Muscle of arm (tissue), 14 donors: ENCODE measurements at places on chromosomes 2 and 18. TPM values are rescaled to one million over a fixed set of nuclear protein-coding genes. Genes with fewer than 3 reads are reported as not detected.

DNA sequence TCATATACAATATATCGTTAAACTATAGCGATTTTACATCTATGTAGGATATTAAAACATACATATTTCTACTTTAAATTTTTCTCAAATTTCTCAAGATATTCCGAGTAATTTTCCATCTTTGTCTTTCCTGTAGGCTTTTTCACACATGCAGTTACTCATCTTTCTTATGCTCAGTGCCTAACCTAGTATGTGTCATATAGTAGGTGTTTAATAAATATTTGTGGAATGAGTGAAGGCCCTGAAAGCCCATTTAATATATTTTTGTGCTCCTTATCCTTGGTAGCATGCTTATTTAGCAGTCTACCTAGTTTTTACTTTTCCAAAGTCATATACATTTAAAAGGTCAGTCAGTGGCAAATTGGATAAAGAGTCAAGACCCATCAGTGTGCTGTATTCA, 67.3 kb downstream of the ITGB6 start:
- no peak for DNase-seq

CDH7 gene
- polyA plus RNA-seq, result 0.74 TPM

- DNase-seq, result no peak
Measured at GRCh38 chr18:73793386-73793785, 354.2 kb downstream of the FBXO15 start.

GRCh38 chr2:72864500-72864899, 22.7 kb upstream of the SPR start:
- DNase-seq, result no peak

GRCh38 chr2:188028739-188029138, 262.9 kb upstream of the GULP1 start:
- DNase-seq, result no peak

DNA sequence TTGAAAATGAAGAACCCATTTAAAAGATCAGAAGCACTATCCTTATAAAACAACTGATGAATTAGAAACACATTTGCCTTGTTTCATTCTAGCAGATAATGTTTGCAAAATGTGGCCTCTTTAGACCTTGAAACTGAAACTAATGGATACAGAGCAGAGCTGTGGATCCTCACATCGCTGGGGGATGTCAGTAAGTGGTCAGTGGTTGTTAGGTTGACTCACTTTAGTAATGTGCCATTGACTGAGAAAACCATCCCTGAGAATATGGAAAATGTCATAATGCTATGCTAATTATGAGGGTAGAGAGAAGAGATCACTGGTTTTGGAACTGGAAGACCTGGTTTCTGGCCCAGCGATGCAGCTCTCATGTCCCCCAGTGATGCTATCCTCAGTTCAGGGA, 176.7 kb downstream of the MYO1B start:
- DNase-seq, result no peak

DNA sequence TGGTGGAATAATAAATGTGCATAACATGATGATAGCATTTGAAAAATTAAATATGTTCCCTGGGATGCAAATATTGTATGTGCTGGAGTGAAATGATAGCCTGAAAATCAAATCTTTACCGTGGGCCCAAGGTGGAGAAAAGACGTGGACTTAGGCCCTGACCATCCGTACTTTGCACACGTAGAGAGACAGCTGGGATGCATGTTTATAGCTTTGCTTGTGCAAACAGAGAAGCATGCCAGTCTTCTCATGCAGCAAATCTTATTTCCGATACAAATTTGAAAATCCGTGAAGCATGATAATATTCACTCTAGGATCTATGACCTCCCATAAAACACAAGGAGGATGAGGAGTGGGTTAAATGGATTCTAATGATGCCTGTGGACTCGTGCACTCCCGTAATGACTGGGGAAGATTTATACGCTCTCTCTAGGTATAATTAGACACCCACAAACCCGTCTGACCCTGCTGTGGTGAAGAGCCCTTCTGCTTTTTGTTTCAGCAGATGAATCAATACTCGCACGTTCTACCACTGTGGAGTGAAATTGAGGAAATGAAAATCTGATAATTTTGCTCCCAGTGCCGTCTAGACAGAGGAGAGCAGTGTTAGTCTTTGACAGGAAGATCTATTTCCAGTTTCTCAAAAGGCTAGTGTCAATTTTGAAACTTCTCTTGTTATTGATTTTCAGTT, 810.3 kb upstream of the SALL3 start:
- DNase-seq, result no peak

DNA sequence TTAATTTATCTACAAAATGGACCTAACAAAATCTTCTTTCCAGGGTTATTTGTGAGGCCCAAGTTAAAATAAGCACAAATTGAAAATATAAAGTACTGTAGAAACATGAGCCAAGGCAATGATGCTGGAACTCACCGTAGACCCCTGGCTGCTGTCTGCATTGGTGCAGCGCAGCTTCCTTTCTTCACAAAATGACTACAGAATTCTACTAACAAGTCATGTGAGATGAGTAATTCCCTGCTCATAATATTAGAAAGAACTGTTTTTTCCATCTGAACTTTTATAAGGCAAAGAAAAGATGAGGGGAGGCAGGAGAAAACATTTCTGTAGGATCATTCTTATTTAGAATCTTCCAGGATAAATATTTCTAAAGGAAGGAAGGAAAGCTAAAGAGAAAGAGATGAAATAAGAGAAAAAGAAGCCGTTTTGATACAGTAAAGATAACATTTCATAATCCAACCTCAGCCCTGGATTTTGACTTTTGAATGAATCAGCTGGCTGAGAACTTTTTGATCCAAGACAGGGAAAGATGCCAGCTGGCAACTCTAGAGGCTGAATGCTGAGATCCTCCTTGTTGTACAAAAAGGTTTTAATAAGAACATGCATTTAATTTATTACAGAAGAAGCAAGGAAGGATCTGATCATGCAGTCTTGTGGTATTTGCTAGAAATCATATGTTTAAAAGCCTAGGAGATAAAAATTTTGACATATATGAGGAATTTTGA, 183.9 kb upstream of the KLHL14 start:
- peak; percentile 46 for DNase-seq

GRCh38 chr2:10915731-10916276, 4.1 kb downstream of the KCNF1 start:
- DNase-seq, result no peak

- no peak for DNase-seq
Measured at GRCh38 chr2:24822049-24822706, 29.0 kb downstream of the CENPO start.

- no peak for DNase-seq
Measured at GRCh38 chr2:215874418-215874817, 138.9 kb downstream of the MREG start.

IL36RN gene
- not detected for polyA plus RNA-seq

GRCh38 chr2:74186038-74186437, 7.4 kb upstream of the MOB1A start:
- no peak for DNase-seq

DNA sequence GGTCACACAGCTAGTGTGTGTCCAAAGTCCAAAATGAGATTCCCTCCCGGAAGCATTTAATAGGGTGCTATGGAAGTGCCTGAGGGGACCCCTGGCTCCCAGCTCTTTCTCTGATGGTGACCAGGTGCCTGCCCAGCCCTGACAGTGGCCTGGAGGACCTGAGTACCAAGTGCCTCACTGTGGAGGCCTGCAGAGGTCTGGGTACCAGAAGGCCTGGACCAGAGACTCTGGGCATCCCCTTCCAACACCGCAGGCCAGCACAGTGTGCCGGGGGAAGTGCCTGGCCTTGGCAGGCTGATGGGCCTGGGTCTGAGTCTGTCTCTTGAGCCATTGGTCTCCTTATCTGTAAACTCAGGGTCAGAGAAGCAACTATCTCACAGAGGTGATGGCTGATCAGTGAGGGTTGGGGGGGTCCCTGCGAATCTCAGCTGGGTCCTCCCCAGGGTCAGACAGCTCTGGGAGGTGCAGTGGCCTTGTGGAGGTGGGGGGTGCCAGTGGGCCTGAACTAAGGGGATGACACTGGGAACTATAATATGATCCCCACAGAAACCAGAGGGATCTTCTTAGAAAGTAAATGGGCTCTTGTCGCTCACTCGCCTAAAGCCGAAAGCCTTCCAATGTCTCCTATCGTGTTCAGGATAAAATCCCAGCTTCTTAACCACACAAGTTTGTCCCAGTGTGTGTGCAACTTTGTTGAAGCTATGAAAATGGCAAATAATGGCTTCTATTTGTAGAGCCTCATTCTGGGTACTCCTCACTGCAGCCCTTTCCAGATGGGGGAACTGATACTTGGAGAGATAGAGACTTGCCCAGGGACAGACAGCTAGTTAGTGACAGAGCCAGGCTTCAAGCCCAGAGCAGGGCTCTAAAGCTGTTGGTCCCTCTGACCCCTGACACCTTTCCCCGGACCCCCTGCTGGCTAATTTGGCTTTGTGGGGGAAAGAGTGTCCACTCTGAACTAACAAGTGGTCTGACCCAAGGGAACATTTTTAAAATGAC, 225.1 kb downstream of the TFCP2L1 start:
- no peak for DNase-seq

GRCh38 chr2:43749583-43749982, 24.3 kb upstream of the DYNC2LI1 start:
- no peak for DNase-seq

HOXD12 gene
- not detected for polyA plus RNA-seq

FOXD4L1 gene
- polyA plus RNA-seq, result 3.4 TPM

GRCh38 chr2:122500316-122501105, 745.1 kb downstream of the TSN start:
- DNase-seq, result no peak

DNA sequence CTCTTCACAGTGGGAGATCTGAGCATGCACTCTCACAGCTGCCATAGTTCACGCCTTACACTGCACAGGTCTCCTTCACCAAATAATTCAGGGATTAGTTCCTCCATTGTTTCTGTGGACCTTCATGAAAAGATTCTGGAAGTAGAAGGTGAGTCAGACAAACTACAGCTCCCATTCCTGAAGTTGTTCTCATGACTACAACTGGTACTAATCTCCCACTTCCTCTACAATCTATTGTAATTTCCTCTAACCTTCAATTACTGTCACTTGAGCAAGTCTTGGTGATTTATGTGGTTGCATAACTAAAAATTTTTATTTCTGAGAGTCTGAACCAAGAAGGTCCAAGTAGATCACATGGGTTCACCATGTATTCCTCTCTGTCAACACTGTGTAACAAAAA, 128.7 kb downstream of the XIRP2 start:
- no peak for DNase-seq

GALNT3 gene
- polyA plus RNA-seq, result 0.94 TPM

DNA sequence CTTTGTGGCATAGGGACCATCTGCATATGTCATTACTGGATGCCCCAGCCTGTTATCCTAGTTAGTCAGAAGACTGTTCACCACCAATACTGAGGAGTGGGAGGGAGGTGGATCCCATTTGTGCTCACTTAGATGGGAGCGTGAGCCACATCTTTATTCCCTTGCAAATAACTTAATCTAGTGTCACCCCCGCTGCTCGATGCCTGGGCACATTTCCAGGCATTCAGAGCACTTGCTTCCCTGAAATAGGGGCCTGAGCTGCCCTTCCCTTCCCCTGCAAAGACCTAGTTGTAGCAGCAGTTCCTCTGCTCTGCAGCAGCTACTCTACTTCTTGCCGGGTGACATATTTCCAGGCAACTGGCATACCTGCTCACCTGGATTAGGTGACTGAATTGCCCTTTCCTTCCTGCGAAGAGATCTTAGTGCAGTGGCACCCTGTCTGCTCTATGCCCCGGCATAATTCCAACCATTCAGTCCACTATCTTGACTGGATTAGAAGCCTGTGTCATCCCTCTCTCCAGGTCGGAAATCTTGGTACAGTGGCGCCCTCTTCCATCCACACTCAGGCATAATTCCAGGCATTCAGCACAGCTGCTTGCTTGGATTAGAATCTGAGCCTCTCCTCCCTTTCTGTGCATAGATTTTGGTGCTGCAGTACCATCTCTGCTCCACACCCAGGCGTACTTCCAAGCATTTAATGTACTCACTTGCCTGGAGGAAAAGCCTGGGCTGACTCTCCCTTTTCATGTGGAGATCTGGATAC, 1389.1 kb upstream of the TMEFF2 start:
- no peak for DNase-seq

DNA sequence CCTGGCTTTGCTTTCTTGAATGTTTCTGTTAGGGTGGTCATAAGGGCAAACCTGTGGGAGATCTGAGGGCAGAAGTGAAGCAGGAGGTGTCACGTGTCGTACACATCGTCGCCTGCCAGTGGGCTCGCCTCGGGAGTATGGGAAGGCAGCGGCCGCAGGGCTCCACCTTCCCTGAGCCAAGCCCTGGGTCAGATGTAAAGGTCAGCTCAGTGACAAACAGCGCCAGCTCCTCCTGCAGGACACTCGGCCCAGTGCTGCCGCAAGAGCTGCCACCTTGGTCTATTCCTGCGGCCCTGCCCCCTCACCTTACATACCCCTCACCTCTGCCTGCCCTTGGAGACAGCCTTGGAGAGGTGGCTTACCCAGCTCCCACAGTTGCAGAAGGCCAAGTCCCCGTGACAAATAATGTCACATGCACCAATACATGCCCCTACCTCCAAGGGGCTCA, 64.2 kb downstream of the PSMG2 start:
- DNase-seq, result no peak

- DNase-seq, result no peak
Measured at GRCh38 chr2:173644146-173644545, 289.5 kb downstream of the CDCA7 start.

DNA sequence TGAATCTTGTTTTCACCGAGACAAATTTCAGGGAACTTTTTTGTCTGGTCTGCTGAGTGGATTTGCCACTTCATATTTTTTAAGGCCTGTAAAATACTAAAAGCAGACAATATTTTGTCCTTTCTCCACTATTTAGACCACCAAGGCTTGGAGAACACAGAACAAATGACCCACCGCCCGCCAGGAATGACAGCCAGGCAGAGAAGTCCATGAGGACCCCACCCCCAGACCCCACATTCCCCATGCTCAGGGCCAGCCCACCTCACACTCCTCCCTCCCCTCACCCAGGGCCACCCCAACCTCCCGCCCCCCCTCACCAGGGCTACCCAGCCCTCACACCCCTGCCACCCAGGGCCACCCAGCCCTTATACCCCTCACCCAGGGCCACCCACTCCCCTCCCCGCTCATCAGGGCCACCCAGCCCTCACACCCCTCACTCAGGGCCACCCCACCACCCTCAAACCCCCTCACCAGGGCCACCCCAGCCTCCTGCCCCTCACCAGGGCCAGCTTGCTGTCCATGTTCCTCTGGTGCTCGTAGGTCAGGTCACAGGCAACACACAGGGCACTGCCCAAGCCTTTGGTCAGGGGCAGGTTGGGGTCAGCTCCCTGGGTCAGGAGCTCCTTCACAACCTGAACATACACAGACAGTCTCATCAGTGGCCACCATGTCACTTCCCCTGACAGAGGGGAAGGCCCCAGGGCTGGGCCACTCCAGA, 50.6 kb downstream of the ANKMY1 start:
- no peak for DNase-seq

GRCh38 chr2:188193230-188193629, 98.4 kb upstream of the GULP1 start:
- no peak for DNase-seq

GRCh38 chr2:96608469-96609455, 29.4 kb downstream of the KANSL3 start:
- no peak for DNase-seq

TMBIM1 gene
- polyA plus RNA-seq, result 93.7 TPM
